Left colon (tissue), 2 donors: ENCODE measurements at places on chromosomes 11 and 22. TPM values are rescaled to one million over a fixed set of nuclear protein-coding genes. Genes with fewer than 3 reads are reported as not detected.

The C11orf21 gene
- total RNA-seq, result 0.15 TPM

The SLC29A2 gene
- 16.3 TPM for total RNA-seq

The LSP1 gene
- total RNA-seq, result 28.6 TPM

The LAYN gene
- total RNA-seq, result 1.9 TPM

The PRCP gene
- total RNA-seq, result 47.9 TPM

The IRAG1 gene
- total RNA-seq, result 22.9 TPM

The GGTLC3 gene
- not detected for total RNA-seq

The SLN gene
- not detected for total RNA-seq

DNA sequence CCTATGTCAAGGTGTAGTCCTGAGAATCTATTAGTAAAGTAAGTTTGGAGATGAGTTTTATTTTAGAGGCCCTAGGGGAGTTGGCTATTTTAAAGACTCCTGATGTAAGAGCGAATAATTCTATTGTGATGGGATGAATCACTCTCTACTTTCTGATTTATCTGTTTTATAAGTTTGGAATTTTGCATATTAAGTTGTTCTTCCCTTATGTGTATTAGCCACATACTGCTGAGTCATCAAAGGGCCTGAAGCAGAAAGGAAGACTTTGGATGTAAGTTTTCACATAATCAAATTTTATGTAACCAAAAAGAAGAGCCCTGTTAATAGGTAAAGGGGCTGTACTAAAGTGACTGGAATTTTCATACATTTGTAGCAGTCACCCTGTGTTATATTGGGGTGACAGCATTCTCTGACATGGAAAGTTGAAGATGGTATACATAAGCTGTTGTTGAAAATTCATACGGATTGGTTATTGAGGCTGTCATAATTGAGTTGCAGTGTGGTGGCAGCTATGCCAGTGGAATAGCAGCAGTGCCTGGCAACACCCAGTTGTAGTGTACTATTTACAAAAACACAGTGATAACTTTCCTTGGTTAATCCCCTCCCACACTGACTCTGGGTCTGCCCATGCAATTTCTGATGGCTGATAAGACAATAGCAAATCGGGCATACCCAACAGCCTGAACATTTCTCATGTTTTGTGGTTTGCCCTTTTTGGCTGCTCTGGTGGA lies 90.6 kb upstream of the NTM start:
- DNase-seq, result no peak

DNA sequence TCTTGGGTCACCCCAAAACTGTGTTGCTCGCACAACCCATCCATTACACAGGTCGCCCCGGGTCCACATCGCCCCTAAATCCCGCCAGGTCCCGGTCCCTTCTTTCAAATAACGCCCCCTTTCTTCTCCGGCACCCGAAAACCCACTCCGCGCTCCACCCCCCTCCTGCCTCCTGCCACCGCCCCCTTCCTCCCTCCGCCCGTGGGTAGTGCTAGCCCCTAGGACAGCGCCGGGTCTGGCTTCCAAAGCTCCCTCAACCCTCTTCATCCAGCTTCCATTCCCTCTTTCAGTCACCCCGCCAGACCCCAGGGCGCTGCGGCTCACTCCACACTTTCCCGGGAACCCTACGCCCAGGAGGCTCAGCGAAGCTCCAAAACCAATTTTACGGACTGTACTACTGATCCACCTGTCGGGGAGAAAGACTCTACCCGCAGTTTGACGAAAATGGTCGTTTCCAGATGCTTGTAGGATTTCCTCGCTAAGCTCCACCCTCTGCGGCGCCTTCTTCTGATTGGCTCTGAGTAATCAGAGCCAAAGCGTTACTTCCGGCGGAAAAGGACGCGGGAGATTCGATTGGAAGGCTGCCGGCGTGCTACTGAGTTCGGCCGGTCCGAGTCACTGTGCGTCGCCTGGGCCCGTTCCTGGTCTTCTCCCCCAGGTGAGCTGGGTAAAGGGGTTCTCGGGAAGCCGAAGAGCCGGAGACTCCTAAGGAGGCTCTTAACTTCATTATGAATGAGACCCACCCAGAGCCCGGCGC lies at the start of gene DDIAS:
Gene DDIAS, plus strand, starts transcription at position 572 of the 757 bp plus-strand sequence. CDS start 13,003 bp downstream, outside the sequence.
- DNase-seq, result peak; percentile 98

DNA sequence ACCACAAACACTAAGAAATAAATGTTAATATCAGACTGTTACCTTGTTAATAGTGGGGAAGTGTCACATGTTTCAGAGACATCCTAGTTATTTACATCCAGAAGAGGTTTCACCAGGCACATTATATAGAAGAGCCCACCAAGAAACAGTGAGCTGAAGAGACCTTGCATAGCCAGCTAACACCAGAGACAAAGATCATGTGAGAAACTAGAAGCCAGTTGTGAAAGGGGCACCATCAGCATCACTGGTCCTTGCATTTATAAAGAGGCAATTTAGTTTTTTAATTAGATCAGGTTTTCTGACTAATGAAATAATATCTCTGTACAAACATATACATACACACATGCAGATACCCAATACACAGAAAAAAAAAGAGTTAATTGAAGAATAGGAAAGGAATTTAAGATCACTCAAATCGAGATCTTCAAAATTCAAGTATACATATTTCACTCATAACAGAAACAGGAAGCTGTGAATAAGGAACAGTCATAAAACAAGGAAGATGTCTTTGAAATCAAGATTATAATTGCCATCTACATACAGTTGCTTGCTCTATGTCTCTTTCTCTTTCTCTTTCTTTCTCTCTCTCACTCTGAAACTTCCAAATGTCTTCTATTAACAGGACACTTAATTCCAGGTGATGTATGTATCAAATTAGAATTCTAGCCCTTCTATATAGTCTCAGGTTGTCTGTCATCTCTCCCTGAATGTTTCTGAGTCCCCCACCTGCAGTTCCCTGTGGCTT lies 348.7 kb downstream of the ETS1 start:
- DNase-seq, result no peak

DNA sequence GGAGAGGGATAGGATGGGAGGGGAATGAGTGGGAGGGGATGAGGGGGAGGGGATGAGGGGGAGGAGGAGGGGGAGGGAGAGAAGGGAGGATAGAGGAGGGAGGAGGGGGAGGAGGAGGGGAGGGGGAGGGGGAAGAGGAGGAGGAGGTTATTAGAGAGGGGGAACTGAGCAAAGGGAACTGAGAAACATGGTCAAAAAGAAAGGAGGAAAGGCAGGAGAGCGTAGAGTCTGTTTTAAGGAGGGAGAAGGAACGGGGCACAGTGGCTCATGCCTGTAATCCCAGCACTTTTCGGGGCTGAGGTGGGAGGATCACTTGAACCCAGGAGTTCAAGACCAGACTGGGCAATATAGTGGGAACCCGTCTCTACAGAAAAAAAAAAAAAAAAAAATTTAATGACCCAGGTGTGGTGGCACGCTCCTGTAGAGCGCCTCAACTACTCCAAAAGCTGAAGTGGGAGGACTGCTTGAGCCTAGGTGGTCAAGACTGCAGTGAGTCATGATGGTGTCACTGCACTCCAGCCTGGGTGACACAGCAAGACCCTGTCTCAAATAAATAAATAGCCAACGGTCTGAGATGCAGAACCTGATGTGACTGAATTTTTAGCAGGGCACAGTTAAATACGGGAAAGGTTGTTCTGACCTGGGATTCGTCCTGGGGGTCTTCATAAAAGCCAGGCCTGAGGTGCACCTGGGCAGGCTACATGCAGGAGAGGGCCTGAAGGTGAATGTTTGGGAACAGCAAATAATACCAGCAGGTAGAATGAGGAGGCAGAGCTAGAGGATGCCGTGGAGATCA lies 4.0 kb downstream of the B3GNT6 start:
- no peak for DNase-seq

- DNase-seq, result peak; percentile 88
Measured at GRCh38 chr22:30634471-30635233, 929 bp upstream of the SLC35E4 start.

GRCh38 chr11:112655371-112655770 lies 305.8 kb upstream of the NCAM1 start:
- DNase-seq, result peak; percentile 42

GRCh38 chr11:66561178-66561974 lies 7.0 kb downstream of the CTSF start:
- no peak for DNase-seq

DNA sequence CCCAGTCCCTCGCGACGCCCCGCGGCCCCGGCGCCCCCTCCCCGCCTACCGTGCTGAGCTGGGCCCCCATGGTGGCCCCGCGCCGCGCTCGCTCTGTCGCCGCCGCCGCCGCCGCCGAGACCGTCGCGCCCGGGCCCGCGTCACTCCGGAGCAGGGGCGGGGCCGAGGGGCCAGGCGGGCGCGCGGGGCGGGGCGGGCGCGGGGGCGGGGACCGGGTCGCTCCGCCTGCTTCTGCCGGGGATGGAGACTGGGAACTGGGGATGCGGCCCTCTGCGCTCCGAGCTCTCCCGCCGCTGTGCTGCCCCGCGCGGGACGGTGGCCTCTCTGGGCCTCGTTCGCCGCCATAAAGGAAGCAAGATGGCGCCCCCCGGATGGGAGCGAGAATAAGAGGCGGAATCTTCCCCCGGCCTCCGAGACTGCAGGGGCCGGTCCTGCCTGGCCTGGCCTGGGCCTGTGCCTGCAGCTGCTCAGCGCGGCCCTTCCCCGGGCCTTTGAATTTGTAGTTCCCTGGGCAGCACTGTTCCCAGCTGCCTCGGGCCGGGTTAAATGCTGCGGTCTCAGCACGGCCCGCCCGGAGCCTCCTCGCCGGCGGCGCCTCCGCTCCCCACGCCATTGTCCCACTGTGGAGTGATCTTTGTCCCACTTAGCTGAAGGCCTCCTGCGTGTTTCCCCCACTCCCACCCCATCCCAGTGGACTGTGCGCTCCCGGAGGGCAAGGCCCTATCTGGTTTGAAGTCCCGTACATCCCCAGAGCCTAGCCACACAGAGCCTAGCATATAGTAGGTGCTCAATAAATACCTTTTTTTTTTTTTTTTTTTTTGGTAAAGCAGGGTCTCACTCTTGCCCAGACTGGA lies at the start of gene CYB5R3:
Gene CYB5R3, minus strand, starts transcription at position 147 of the 854 bp plus-strand sequence. Its CDS starts 77 bp downstream, at position 70.
- DNase-seq, result peak; percentile 86

GRCh38 chr11:114232400-114233059 lies 63.7 kb upstream of the NNMT start:
- DNase-seq, result no peak

- DNase-seq, result no peak
Measured at GRCh38 chr11:32386770-32387377, 48.5 kb downstream of the WT1 start.

DNA sequence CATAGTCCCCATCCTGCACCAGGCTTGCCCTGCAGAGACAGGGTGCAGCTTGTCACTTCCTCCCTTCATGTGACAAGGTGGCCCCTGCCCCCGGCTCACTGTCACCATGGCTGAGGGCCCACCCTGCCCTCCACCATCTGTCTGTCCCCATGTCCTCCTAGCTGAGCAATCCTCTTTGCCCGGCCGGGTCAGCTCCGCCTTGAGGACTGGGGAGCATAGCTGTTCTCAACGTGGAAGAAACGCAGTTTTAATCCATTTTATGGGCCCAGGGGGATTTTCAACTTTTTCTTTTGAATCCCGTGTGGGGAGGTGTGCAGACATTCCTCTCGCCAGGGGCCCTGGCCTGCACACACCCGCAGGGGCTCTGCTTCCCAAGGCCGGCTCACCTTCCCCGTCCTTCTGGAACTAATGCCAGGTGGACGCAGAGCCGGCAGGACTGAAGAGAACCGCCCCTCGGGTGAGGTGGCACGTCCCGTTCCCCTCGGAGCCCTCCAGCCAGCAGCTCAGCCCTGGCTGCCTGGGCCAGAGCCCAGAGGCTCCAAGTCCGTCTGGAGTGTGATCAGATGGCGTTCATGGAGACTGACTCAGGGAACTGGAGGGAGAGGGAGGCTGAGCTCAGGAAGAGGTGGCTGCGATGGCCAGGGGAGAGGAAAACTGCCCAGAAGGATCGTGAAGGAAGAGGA lies 1108.7 kb downstream of the BRD1 start:
- no peak for DNase-seq

- no peak for DNase-seq
Measured at GRCh38 chr11:13831696-13832095, 130.8 kb upstream of the SPON1 start.

- DNase-seq, result no peak
Measured at GRCh38 chr11:130301002-130301401, 13.7 kb downstream of the ZBTB44 start.

DNA sequence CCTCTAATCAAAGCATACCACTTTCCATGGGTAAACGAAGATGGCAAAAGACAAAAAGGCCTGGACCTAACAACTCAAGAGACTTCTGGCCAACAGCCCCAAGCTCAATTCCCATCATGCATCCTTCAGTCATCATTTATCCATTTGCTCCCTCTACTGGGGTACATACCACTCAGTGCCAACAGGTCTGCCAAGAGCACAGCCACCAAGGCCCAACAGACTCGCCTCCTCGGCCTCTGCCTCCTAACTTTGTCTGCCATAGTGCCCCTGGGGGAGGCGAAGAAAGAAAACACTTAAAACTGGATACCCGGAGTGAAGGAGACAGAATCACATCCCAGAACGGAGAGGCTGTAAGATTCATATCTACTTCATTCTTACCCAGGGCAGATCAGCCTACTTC lies 1.1 kb downstream of the HYOU1 start:
- no peak for DNase-seq

DNA sequence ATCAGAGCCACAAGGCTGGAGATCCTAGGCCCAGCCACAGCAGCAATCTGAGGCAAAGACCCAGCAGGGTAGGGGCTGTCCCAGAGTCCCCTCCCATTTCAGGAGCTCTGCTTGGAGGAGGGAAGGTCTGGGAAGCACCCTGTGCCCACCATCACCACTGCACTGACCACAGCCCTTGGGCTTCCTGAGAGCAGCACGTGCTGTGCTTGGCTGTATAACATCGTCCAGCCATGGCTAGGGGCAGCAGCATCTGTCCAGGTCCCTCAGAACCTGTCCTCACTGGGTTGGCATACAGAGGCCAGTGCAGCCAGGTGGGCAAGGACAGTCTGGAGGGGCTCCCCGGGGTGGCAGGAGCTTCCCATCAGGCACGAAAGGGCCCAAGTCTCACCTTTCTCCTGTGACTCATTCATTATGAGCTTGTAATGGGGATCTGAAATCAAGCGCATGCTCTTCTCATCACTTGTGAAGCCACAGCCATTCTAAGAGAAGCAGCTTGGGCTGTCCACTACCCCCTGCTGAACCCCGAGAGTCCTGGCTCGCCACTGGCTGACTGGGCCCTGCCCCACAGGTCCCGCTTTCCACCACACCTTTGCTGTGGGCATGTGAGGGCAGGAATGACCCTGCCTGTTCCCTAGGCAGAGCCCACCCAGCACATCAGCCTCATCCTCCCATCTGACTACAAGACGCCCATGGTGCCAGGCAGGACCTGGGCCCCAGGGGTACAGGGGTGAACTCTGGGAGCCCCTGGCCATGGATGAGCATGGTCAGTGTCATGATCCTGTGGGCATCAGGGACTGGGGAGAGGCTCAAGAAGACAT lies 83.3 kb downstream of the MED15 start:
- DNase-seq, result no peak

DNA sequence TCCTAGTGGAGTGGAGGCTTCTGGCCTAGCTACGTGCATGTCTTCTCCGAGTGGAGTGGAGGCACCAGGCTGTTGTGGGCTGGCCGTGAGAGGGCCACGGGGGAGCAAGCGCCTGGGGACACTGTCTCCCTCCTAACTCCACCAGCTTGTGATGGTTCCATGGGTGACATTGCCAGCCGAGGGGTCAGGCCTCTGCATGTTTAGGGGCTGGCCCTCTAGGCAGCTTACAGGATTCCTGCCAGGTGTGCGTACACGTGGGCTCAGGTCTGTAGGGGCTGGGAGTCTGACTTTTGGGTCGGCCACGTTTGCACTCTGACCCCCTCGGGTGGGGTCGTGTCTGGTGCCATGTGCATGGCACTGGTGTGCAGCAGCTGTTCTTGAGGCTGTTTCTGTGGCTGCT lies 31.6 kb downstream of the TBC1D22A start:
- DNase-seq, result no peak

- DNase-seq, result no peak
Measured at GRCh38 chr11:74009675-74010305, 905 bp upstream of the UCP3 start.

- no peak for DNase-seq
Measured at GRCh38 chr11:70637949-70638583, 239.7 kb downstream of the CTTN start.

GRCh38 chr22:37074537-37074936 lies 23.0 kb downstream of the KCTD17 start:
- no peak for DNase-seq
